ENCODE measurements at places on chromosomes 5 and 9.

GRCh38 chr9:137193771-137194170 is 5.3 kb downstream of the SSNA1 start:
- DNase-seq = no peak

DNA sequence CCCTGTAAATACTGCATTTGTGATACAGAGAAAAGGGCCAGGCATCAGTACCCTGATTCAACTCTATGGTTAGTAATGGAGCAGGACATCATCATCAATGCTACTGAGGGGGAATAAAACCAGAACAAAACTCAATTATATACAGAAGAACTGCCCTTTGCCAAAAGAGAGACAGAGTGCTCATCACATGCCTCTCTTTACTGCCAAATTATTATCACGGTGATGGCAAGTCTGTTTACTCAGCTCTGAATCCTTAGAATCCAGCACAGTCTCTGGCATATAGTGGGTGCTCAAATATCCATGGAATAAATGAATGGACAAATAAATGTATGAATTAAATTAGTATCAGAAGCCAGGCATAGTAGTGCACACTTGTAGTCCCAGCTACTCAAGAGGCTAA is 130.2 kb downstream of the TTC39B start:
- no peak for DNase-seq

DNA sequence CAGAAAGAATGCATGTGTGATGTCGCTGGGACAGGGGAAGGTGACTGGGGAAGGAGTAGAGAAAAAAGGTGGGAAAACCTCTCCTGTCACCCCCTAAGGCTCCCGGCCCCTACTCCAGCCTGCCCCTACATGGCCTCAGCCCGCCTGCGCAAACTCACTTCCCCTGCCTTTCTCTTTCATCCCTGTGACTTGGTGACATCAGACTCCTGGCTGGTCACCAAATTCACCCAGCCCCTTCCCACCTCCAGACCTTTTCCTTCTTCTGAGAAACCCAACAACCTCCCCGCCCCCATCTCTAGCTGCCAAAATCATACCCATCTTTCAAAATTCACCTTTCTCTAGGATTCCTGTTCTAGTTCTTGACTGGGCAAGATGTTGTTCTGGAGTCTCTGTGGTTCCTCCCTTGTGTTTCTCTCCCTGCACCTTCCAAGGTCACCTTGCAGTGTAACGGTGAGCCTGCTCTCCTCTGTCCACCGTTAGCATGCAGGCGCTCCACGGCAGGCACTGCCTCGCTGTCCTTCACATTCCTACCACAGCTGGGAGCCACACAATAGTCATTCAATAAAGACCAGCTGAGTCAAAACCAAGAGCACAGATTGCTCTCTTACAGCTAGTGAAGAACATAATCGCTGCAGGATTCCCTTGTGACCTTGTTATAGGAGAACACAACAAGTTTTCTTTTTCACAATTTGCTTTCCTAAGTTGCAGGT is 134.5 kb downstream of the FANCC start:
- no peak for DNase-seq

GRCh38 chr9:84228130-84228720 is 112.3 kb downstream of the SLC28A3 start:
- no peak for DNase-seq

DNA sequence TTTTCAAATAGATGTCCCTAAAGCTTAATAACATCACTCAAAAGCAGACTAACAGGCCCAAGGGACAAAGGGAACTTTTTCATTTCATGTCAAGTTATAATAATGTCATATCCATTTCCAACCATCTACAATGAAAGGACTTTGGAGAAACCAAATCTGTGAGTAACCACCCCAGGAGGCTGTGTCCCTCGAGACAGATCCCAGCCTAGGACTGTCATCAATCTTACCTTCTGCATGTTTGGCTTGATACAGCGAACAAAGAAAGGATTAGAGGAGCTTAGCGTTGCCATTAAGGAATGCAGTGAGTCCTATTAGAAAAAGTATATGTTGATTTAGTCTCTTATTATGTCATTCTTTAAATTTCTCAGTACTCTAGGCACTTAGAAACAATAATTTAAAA is 137.8 kb upstream of the RETREG1 start:
- DNase-seq = no peak

- DNase-seq = no peak
These were observed 673.9 kb upstream of the RGMB start for GRCh38 chr5:98099448-98100105.

Measured in CD4-positive, alpha-beta T cell treated with Interleukin-15 for 4 hours (primary cell).